Hematopoietic multipotent progenitor cell treated with erythropoietin and hydrocortisone succinate and interleukin-3 and kit ligand, for 4 days (in vitro differentiated cells): ENCODE measurements at places on chromosomes 2 and 18.
A peak's percentile ranks its signal among the peaks of the same experiment; 100 is the strongest.

DNA sequence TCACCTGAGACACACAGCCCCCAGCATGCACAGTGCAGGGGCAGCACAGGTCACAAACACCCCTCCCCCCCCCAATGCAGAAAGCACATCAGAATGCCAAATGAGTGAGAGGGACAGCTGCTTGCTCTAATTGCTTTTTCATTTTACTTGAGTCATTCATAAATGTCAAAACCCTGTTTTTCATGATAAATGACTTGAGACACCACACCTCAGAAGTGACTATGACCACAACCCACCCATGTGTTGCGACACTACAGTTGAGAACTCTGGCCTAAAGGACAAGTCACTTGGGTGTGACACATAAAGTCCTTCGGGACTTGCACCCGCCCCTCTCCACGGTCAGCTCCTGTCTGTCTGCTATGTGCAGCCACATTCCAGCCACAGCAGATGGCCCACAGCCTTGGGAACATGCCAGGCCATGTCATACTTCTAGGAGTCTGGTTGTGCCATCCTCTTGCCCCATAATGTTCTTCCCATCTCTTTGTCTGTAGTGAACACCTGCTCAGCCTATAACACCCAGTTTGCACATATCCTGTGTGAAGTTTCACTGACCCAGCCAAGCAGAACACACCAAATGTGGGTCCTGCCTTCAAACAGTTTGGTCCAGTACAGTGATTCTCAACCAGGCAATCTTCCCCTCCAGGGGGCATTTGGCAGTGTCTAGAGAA, 30.2 kb upstream of the RIOK3 start:
- peak; percentile 92 for DNase-seq

- peak; percentile 53 for DNase-seq
These were observed 2.7 kb downstream of the PTMA start for GRCh38 chr2:231710799-231711676.

DNA sequence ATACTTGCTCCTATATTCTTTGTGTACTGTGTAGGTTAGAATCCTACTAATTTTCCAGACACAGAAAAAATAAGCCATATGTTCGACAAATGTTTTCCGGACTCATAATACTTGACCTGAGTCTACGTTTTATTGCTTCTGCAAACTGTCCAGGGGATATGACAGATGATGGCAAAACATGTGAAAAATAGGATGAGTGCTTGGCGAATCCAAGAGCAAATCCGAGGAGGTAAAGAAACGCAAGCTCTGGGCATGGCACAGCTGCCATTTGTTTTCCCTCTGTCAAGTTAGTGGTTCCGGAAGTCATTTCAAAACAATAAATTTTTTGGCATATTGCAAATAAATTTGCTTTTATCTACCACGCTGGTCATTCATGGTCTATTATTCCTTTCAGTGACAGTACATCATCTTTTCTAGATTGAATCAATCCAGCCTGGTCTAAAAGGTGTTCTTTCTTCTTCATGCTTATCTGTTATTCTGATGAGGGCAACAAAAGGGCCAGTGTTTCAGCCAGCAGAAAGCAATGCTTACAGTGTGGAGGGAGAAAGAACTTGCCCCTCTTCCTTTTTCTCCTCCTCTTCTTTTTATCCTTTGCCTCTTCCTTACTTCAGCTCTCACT, 476.1 kb upstream of the SOX11 start:
- no peak for DNase-seq

GRCh38 chr2:182883451-182883850, 17.0 kb upstream of the FRZB start:
- no peak for DNase-seq
